ENCODE measurements at places on chromosomes 7 and 10.

GRCh38 chr7:157436076-157436475 lies 99.3 kb downstream of the DNAJB6 start:
- no peak for DNase-seq

- no peak for DNase-seq
Measured at GRCh38 chr10:43700306-43700705, 51.6 kb upstream of the ZNF32 start.

GRCh38 chr7:87866089-87866488 lies 10.1 kb downstream of the SLC25A40 start:
- DNase-seq, result no peak

- no peak for DNase-seq
Measured at GRCh38 chr10:17062955-17063484, 66.6 kb downstream of the CUBN start.

DNA sequence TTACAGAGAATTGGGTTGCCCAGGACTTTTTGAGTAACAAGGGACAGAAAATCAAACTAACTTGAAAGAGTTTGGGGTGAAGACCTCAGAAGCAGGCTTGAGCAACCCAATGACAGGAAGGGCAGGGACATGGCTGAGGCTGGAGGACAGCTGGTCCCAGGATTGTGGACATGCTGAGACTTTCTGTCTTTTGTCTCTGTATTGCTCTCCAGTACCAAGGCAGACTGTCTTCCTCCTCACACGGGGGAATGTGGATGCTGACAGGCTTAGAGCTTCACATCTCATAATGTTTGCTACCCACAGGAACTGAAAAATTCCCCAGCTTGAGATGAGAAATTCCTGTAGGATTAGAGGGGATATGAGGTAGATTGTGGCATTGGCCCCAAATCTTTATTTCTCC lies 229.6 kb downstream of the PHF14 start:
- no peak for DNase-seq

GRCh38 chr10:1035201-1035600 lies 9.5 kb upstream of the IDI2 start:
- no peak for DNase-seq

GRCh38 chr10:44198780-44199097 lies 186.2 kb downstream of the CXCL12 start:
- DNase-seq, result no peak

DNA sequence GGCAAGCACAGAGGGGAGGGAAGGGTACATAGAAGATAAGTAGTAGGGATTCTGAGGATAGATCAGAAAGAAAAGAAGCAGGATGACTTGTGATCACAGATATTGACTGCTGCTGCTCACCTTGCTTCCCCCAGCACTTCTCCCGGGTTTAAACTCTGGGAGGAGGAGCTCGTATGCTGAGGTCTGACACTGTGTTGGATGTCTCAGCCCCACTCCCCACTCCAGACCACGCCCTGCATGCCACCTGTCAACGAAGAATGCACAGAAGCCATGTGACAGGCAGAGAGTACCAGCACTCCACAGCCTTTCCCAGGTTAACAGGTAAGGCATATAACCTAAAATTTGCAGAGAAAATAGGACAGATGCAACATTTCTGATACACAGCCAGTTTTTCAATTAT lies 388.9 kb downstream of the TNS3 start:
- no peak for DNase-seq

DNA sequence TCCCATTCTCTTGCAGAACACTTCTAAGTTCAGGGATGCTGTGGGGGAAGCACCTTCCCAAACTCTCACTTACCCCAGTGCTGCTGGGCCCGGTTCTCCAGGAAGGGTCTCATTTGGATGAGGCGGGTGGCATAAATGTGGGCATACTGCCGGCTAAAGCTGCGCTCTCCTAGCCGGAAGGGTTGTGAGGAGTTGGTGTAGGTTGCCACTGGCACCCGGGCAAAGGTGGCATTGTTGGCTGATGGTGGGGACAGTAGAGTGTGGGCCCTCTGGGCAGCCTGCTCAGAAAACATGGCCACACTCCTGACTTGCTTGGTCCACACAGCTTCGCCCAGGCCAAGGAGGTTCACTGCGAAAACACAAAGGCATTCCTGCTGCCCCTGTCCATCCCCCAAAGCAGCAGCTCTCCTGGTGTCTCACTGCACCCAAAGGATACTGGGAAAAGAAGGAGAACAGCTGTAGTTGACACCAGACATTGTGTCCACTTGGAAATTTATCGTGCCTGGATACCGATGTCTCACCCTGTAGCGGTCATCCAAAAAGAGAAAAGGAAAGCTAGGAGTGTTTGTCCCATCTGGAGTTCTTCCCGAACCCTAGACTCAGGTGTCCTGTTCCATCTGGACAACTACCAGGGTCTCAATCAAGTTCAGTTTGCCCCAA lies 1.5 kb downstream of the POLD2 start:
- DNase-seq, result no peak

DNA sequence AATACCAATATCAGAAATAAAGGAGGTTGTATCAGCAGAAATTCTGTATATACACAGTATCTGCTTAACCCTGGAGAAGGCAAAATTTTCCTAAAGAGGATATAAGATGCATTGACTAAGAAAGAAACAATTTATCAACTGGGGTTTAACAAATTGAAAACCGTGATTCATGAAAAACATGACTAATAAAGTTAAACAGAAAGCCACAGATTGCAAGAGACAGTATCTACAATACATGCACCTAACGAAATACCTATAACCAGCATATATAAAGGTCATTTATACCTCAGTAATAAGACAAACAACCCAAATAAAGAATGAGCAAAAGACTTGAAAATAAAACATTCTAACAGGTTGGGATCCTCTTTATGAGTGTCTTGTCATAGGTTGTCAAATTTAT lies 101.8 kb downstream of the IQUB start:
- DNase-seq, result no peak

- no peak for DNase-seq
Measured at GRCh38 chr7:159108941-159109652, 35.6 kb downstream of the VIPR2 start.

DNA sequence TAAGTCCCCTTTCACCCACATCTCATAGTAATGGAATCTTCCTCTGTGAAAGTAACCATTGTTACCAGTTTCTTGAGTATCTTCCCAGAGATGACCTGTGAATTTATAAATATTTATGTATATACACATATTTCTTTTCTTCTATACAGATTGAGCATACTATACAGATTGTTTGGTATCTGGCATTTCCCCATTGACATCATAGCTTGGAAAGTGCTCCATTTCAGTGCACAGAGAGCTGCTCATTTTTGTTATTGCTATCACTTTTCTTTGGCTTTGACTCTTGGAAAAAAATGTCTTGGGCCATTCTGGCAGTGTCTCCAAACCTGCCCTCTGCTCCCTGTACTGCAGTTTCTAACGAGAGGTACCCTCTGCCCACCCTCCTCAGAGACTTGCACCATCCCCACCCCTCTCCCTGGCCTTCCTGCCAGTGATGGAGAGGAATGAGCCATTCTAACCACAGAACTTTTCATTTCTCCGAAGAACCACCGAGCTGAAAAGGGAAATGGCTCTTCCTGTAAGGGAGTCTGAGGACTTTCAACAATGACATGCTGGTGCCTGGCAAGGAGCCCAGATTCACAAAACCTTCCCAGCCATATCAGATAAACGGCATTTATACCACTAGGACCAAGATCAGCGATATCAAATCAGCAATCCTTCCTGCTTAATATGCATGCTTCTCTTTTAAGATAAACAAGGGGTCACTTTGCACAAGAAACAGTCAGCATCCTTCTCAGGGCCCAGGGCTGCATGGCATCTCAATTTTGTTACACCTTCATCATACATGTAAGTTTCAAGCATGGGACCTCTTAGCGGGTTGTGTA lies 19.7 kb upstream of the CCSER2 start:
- DNase-seq, result no peak

GRCh38 chr7:128090492-128090891 lies 59.3 kb upstream of the LRRC4 start:
- no peak for DNase-seq

DNA sequence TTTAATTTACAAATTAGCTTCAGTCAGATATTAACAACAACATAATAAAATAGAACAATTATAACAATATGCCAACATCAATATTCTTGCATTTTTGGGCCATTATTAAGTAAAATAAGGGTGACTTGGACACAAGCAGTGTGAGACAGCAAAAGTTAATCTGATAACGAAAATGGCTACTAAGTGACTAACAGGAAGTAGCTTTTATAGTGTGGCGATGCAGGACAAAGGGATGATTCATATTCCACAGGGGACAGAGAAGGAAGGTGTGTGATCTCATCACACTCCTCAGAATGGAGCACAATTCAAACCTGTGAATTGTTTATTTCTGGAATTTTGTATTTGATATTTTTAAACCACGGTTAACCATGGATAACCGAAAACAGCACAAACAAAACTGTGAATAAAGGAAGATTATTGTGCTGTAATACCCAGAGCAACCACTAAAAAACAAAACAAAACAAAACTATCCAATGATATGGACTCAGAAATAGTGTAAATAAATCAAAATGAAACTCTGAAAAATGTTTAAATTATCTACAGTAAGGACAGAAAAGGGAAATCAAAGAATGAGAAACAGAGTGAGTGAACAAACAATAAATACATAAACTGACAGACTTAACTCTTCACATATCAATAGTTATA lies 66.9 kb upstream of the TFEC start:
- no peak for DNase-seq

DNA sequence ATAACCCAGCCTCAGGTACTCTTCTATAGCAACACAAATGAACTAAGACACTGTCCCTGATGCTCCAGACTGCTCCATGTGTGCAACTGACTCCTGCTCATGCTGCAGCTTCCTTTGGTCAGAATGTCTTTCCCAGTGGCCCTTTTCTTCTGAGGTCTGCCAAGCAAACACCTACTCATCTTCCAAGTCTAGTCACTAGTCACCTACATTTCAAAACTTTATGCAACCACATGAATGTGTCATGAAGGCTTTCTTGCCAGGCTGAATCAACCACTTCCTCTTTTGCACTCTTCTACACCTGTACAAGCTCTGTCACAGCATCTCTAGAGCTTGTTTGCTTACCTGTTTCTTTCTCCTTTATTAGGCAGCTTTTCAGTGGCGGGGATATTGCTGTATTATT lies 75.8 kb downstream of the LSMEM1 start:
- DNase-seq, result no peak

GRCh38 chr7:29748286-29749099 lies 57.8 kb upstream of the WIPF3 start:
- DNase-seq, result no peak

- DNase-seq, result no peak
Measured at GRCh38 chr7:69411018-69411417, 187.3 kb upstream of the AUTS2 start.

DNA sequence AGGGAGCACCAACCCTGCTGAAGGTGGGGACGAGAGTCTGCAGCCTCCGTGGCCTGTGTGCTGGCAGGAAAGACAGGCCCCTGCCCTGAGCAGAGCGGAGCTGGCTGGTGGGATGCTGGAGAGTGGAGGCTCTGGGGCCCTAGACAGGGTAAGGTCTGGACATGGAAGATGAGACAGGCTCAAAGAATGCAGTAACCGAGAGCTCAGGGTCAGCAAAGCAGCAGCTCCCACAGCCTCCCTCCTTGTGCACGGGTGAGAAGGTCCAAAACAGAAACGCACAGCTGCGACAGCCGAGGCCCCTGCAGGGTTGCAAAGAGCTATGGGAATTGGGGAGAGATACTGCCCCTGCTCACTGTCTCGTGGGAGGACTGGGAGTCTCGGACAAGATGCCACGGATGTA lies 80.5 kb downstream of the TNS3 start:
- no peak for DNase-seq

- DNase-seq, result no peak
Measured at GRCh38 chr7:157309988-157310668, 26.7 kb upstream of the DNAJB6 start.

DNA sequence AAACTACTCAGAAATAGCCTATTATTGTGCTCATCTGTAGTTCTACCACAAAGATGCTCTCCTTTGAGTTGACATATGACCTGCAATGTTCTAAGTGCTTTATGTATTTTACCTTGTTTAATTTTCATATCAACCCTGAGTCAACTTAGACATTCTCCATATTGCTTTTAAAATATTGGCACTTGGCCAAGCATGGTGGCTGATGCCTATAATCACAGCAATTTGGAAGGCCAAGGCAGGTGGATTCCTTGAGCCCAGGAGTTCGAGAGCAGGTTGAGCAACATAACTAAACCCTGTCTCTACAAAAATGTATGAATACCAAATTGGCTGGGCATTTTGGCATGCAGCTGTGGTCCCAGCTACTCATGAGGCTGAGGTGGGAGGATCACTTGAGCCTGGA lies 50.6 kb downstream of the PRKG1 start:
- no peak for DNase-seq

DNA sequence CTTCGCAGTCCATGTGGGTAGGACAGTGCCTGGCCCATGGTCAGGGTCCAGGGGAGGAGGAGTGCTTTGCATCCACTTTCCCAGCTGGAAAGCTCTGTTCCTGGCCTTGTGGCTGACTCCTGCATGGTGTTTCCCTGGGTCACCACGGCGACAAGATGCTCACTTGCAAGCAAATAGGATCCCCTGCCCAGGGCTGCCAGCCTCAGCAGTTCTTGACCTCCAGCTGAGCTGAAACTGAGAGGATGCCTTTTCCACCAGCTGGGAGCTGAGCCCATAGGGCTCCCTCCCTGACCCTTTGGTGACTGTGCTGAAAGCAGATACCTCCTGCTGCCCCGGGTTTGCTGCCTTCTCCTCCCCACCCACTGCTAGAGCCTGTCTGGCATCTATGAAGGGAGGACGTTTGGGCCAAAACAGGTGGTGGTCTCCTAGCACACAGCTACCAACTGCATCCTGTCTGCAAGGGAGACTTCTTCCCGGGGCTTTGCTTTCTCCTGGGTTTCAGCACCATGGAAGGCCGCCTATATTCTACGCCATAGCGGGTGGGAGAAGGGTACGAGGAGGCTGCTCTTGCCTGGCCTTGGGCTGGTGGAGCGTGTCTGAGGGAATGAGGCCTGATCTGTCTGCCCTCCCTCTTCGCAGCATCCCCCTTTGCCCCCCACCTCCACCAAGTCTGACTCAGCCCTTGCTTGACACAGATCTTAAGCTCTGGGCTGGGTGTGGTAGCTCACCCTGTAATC lies 34.4 kb downstream of the UBTD1 start:
- DNase-seq, result no peak

- no peak for DNase-seq
Measured at GRCh38 chr10:118213436-118213835, 128.7 kb downstream of the FAM204A start.

DNA sequence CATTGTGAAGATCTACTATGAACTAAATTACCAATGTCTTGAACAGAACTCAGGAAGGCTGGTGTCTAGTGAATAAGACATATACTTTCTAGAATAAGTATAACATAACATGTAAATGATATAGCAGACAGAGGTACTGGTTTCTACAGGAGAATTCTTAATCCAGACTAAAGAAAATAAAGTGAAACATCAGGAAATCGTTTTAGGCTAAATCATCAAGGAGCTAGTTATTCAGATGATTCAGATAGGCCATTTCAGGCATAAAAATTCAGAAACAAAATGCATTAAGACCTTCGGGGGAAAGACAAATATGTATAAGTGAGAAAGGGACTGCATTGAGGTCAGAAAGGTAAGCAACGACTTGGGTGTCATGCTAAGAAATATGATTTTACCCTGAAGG lies 170.6 kb downstream of the LRRN3 start:
- DNase-seq, result no peak
